Stimulated activated CD8-positive, alpha-beta memory T cell treated with anti-CD3 and anti-CD28 coated beads, Interleukin-15, amount 100 ng/mL, for 24 hours (primary cell): ENCODE measurements at places on chromosomes 16 and 17.

- no peak for DNase-seq
Measured at GRCh38 chr16:74605332-74605731, 1.6 kb downstream of the GLG1 start.

DNA sequence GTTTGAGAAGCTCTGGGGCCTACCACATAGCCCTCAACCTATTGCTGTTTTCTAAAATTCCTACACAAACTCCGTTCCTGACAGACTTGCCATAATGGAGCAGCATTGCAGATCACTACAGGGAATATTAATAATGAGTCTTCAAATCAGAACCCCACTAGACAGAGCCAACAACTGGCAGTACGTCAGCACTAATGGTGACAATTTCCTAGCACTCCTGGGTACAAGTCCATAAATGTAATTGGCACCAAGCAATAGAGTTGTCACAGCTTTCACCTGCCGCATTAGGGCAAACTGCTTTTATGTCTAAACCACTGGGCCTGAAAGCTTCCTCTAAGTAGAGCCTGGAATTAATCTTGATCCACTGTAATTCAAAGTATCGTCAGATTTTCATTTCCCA lies 25.5 kb upstream of the ABAT start:
- no peak for DNase-seq

DNA sequence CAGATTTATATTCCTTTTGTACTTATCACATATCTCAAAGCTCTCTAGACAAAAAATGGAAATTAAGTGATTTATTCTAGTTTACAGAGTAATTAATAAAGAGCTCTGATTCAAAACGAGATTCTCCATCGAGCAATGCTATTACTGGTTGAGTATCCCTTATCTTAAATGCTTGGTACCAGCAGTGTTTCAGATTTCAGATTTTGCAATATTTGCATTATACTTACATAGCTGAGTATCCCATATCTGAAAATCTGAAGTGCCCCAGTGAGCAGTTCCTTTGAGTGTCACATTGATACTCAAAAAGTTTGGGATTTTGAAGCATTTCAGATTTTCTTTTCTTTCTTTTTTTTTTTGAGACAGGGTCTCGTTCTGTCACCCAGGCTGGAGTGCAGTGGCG lies 57.4 kb upstream of the STAC2 start:
- DNase-seq: no peak

- DNase-seq: no peak
Measured at GRCh38 chr16:86117756-86118155, 218.8 kb downstream of the IRF8 start.

- DNase-seq: no peak
Measured at GRCh38 chr16:3675601-3676130, 21.2 kb downstream of the DNASE1 start.

GRCh38 chr17:78687125-78687524 lies 94.9 kb downstream of the CYTH1 start:
- no peak for DNase-seq

DNA sequence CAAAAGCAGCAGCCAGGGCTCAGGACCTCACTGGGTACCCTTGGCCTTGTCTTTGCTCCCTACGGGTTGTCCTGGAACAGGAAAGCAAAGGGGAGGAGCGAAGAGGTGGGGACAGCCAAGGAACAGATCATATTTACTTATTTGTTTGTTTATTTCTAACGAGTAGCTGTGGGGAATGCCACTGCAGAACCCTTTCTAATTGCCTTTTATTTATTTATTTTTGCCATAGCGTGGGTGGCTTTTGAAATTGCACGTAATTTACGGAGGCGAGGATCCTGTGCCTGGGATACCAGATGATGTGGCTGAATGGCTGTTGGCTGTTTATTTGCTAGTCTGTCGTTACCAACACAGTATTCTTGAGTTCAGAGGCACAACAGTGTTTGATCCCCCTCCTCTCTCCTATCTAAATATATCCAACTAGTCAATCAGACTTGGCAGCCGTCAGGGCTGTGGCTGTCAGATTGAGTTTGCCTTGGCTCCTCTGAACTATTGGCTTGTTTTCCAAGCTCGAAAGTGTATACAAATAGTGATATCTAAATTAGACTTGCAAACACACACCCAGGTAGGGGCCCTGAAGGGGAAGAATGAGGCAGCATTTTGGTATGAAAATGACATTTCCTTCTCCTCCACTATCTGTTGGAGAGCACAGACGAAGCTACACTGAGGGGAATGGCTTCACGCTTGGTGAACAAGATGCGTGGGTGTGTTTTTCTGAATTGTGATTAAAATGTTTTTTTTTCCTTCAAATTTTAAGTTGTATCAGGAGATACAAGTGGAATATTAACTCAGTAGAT lies 110.4 kb downstream of the MSI2 start:
- no peak for DNase-seq

DNA sequence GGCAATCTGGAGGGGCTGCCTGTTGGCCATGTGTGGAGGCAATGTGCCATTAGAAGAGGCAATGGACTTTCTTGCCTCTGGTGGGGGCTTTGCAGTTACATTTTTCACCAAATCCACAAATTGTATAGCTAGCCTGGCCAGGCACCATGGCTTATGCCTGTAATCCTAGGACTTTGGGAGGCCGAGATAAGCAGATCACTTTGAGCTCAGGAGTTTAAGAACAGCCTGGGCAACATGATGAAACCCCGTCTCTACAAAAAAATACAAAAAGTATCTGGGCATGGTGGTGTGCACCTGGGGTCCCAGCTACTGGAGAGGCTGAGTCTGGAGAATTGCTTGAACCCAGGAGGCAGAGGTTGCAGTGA lies 2.7 kb upstream of the RNF112 start:
- DNase-seq: no peak

- DNase-seq: no peak
Measured at GRCh38 chr16:50457423-50457822, 88.6 kb upstream of the BRD7 start.

GRCh38 chr17:18859256-18859655 lies 1.3 kb downstream of the PRPSAP2 start:
- DNase-seq: no peak

- no peak for DNase-seq
Measured at GRCh38 chr16:9695152-9695551, 487.1 kb downstream of the GRIN2A start.

- no peak for DNase-seq
Measured at GRCh38 chr16:49468611-49469310, 95.2 kb downstream of the C16orf78 start.

- no peak for DNase-seq
Measured at GRCh38 chr17:48054238-48055185, 6.4 kb downstream of the NFE2L1 start.

DNA sequence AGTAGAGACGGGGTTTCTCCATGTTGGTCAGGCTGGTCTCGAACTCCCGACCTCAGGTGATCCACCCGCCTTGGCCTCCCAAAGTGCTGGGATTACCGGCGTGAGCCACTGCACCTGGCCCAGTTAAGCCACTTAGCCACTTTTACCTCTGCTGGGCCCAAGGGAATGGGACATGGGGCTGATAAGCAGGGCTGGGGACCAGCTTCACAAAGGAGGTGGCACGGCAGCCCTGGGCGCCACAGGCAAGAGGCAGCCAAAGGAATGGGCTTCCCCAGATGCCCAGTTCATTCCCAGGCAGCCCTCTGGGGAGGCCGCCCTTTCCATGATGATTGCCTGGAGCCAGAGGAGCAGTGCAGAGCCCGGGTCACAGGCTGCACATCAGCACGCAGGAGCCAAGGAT lies 5.0 kb upstream of the CYB561 start:
- no peak for DNase-seq

- DNase-seq: no peak
Measured at GRCh38 chr17:77425791-77426641, 285.2 kb downstream of the SEC14L1 start.

DNA sequence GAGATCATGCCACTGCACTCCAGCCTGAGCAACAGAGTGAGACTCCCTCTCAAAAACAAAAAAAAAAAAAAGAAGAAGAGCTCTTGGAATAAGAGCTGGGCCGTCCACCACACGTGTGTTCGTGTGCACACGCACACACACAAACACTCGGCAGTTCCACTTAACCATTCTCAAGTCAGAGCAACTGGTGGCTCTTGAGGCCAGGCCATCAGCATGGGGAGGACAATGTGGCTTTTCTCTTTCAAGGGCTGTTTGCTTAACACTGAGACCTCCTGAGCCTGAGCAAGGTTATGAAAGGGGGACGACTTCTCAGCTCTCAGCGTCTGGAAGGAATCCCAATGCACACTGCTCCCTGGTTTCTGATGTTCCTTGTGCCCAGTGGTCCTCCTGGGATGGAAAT lies 444.9 kb downstream of the SOX9 start:
- no peak for DNase-seq

- no peak for DNase-seq
Measured at GRCh38 chr17:18951941-18952842, at the start of gene SLC5A10. Gene SLC5A10, plus strand, starts transcription at chr17:18952165. Its CDS starts 41 bp downstream, at chr17:18952206.

DNA sequence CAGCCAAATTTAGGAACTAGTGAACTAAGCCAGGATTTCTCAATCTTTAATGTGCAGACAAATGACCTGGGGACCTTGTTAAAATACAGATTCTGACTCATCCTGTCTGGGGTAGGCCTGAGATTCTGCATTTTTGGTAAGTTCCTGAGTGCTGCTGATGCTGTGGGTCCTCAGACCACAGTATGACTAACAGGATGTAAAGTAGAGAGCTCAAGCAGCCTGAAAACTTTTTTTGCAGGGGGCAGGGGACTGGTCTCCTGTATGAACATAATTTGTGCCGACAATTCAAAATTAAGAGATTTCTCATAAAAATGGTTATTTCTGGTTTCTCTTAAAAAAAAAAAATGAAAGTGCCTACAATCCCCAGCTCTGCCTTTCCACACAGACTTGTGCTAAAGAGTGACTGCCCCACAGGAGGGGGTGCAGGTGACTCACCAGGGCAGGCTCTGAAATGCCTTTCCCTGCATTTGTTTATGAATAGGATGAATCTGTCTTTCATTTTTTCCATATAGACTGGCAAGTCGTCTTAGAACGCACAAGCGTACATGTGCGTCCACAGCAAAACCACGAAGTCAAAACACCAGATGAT lies 271.5 kb downstream of the PHKB start:
- DNase-seq: no peak

- no peak for DNase-seq
Measured at GRCh38 chr17:7947651-7948050, 15.6 kb downstream of the CNTROB start.

- no peak for DNase-seq
Measured at GRCh38 chr17:28038802-28039201, 3.7 kb upstream of the NLK start.

DNA sequence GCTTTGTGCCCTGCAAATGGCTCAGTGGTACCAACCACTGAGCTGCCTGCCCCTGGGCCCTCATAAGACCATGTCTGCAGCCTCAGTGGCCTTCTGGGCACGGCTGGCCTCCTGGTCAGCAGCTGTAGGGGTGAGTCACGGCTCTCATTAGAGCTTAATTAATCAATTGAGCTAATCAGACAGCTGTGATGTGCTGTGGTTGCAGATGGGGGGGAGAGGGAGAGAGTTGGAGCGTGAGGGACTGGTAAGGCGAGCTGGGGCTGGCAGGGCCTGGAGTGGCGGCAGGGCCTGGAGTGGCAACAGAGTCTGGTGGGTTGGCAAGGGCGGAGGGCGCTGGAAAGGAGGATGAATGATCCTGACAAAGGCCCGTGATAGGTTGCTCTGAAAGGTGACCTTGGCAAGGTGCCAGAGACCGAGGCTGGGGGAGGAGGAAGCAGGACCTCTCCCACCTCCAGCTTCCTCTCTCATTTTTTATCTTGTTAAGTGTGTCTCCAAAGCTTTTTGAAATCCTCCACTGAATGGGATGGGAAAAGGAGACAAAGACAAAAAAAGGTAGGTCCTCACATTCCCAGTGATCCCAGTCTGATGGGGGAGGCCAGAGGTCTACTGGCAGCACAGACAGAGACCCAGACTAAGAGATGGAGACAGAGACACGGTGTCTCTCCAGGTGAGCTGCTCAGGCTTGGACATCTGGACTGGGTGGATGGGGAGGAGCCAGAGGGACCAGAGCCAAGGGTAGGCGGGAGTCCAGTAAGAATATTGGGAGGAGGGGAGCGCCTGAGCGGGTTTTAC lies 41.6 kb downstream of the DCAKD start:
- no peak for DNase-seq

DNA sequence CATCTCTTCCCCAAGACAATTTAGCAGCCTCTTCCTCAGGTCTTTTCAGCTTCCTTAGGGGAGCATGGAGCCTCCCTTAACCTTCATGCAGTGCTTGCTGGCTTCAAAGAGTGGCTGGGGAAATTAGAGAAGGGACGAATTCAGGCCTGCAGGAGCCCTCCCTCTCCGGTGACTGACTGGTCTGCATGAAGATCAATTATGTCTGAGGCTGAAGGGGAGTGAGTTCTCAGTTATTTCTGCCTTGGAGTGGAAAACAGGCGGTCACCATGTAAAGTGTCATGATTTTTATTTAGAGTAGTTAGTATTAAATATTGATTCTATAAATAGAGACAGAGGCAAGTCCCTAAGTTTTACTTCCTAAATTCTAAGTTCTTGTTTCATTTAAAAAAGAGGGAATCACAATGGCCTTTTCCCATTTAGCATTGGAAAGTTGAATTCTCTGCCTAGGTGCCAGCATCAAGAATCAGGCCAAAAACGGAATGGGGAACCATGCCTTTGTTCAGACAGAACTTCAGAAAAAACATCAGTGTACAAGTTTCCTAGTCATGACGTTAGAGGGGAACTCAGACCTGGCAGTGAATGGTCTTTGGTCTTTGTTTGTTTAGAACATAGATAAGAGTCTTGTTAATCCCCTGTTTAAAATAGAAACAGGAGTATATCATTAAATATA lies 4.4 kb downstream of the GABARAPL2 start:
- DNase-seq: no peak

- no peak for DNase-seq
Measured at GRCh38 chr16:10031473-10031872, 150.8 kb downstream of the GRIN2A start.

DNA sequence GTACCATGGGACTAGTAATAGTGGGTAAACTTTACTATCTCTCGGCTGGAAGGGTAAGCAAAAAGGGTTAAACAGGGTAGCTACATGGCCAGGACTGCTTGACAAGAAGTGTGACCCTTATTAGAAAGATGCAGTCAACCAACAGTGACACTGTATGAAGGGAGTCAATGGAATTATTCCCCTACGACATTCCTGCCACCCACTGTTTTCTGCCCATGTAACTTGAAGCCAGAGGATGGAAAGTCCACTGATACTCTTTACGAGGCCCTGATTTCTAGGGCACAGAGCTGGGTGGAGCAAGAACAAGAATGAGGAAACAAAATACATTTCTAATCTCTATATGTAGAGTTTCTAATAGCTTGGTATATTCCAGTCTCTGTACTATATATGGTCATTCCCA lies 1102.5 kb downstream of the CDH11 start:
- no peak for DNase-seq

DNA sequence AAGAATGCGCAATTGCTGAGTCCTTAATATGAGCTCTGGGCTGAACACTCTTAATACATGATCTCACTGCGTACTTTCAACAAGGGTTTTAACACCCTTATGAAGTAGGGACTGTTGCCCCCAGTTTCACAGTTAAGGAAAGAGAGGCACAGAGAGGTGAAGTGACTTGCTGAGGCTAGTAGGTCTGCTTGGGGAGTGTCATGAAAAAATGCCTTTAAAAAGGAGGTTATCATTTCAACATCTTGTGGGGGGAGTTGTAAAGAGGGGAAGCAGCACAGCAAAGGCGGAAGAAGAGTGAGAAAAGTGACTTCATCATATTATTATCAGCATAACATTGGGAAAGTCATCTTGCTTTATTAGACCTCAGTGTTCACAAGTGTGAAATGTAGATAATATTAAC lies 2.1 kb downstream of the CCL4L2 start:
- DNase-seq: no peak

- DNase-seq: no peak
Measured at GRCh38 chr16:86789621-86790051, 211.3 kb downstream of the FOXL1 start.

GRCh38 chr17:47895856-47896671 lies at the start of gene SP2:
Gene SP2, plus strand, starts transcription at chr17:47896236. Its CDS starts 51 bp downstream, at chr17:47896287.
- peak; percentile 96 for DNase-seq

- DNase-seq: no peak
Measured at GRCh38 chr16:83137326-83137781, 510.6 kb downstream of the CDH13 start.
